Kidney epithelial cell (primary cell): ENCODE measurements at places on chromosomes 11 and 22. TPM values are rescaled to one million over a fixed set of nuclear protein-coding genes. Genes with fewer than 3 reads are reported as not detected.
A peak's percentile ranks its signal among the peaks of the same experiment; 100 is the strongest.

DNA sequence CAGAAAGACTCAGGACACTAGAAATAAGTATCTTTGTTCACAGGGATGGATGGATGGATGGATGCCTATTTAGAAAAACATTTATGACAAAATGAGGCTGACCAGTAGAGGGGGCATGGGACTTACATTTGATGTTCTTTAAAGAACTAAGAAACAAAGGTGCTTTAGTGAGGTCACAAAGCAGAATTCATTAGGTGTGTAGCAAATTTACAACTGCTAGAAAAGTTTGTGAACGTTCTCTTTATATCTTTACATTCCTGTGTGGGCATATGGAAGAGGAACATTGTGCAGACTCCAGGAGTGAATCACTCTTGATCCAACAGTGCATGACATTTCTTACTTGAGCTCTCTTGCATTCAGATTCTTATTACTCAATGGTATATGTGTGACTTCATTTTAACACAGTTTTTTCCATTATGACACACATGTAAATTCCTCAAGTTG is 15.8 kb upstream of the SIK2 start:
- no peak for DNase-seq

DNA sequence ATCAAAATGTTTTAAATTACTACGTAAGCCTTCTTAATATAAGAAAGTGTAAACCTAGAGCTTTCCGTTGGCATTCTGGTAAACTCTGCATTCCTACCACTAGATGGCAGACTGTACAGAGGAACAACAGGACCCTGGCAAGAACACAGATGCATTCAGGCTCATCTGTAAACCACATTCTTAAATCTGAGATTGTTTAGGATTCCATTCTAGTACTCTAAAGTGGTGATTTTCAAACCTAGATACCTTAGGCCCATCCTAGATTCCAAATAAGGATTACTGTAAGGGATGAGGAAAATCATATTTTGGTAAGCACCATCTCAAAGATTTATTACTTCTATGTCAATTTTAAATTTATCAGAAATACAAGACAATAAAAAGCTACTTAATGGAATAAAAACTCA is 26.9 kb downstream of the PICALM start:
- DNase-seq, result peak; percentile 73

- DNase-seq, result no peak
Measured at GRCh38 chr11:70721006-70721405, 322.7 kb downstream of the CTTN start.

KRTAP5-2 gene
- total RNA-seq, result not detected in 2 replicates

CABP4 gene
- 0.17 TPM in 1 of 2 replicates, not detected in the other for total RNA-seq

DNA sequence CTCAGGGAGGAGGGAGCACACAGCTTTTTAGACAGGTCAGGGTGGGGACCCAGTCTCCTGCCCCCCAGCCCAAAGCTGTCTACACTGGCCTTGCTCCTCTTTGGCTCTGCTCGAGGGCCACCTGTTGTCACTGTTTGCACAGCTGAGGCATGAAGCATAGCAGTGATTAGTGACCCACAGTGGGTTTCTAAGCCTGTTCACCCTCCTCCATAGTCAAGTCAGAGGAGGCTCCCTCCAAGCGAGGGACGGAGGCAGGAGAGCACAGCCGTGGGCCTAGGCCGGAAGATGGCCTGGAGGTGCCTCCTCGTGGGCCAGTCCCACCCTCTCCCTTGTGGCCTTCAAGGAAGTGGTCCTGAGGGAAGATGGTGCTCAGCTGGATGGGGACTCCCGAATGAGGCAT is 241.1 kb downstream of the GRIK4 start:
- DNase-seq, result no peak

DNA sequence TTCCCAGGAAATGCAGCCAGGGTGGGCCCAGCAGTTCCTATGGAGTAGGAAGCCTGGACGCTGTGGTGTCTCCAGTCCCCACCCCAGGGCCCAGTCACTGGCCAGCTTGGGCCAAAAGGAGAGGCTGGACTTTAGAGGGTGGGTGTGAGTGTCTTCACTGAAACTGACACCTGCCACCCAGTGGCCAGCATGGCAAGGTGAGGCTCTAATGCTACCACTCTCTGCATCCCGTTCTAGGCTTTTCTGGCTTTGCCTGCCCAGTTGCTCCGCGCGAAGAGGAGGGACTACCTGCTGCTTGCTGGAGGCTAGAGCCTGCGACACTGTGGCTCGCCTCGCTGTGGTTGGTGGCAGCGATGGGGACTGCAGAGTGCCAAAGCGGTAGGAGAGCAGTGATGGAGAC is 35.4 kb downstream of the C22orf42 start:
- DNase-seq, result no peak

FADS3 gene
- 134 and 152 TPM in 2 replicates for total RNA-seq

DNA sequence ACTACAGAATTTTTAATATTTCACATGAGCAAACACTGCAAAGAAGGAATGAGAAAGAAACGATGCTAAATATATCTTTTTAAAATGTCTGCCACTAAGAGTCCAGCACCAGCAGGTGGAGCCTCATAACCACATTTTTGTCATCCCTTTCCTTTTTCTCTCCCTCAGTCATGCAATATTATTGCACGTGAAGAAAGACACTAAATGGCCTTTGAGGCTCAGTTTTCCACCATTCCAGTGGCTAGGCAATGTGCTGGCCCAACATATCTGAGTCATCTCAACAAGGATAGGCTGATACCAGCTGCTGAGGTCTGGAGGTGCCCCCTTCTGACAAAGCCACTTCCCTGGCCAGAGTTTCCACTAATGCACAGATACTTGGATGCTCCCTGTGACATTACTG is 1.8 kb downstream of the ALKBH8 start:
- DNase-seq, result no peak

SCGB1A1 gene
- not detected in 2 replicates for total RNA-seq

GRCh38 chr11:110327508-110327907 is 31.1 kb upstream of the RDX start:
- DNase-seq, result no peak

LDHAL6A gene
- not detected in 2 replicates for total RNA-seq

DNA sequence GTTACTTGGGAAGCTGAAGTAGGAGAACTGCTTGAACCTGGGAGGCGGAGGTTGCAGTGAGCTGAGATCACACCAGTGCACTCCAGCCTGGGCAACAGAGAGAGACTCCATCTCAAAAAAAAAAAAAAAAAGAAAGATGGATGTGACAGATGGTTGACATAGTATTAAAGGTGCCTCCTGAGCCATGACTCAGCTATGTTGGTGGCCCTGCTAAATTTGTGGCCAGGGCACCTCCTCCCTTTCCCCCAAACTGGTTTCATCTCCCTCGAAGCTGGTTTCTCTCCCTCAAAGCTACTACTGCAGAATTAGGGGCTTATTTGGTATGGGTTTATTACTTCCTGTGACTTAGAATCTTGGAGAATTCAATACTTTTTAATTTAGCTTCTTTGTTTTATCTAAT is 31.5 kb downstream of the SDHD start:
- no peak for DNase-seq
